Activated T-cell treated with anti-CD3 and anti-CD28 coated beads for 24 hours (primary cell): ENCODE measurements at places on chromosomes 16 and 17.
A peak's percentile ranks its signal among the peaks of the same experiment; 100 is the strongest.

- no peak for DNase-seq
Observed at GRCh38 chr17:7755095-7755890, 37.7 kb downstream of the DNAH2 start.

DNA sequence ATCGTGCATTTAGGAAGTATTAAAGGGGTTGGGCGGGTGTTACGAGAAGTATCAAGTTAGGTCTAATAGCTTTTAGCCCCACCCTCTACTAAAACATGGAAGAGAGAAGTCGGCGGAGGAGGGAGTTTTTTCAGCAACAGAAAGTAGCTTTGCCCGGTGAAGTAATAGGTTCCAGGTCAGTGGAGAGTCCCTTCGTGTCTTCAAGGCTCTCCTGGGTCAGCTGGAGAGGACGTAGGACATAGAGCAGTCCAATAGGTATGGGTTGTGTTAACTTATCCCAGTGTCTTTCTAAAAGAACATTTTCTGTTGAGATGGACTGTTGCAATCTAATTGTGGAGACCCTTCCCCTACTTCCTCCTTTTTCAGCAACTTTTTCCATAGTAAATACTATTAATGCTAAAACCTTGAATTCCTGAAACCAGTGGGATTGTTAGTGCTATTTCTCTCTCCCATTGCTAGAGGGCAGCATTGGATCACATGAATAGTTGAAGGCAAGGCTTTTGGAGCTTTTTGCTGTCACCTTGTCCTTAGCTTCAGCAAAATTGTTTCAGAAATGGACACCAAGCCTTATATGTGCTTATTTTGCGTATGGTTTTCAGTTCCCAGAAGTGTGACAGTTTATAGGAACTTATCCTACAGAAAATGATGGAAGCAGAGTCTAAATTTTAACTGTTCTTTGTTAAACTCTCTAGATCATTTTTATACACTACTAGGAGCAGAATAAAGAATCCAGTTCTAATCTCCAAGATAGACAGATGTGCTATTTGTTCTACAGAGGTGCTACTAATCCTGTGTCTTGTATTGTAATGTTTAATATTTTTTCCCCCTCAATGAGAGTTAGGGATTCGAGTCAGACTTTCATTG is 38.4 kb downstream of the UTP18 start:
- DNase-seq, result no peak

- DNase-seq, result no peak
Observed at GRCh38 chr16:24807301-24807700, 38.5 kb upstream of the SLC5A11 start.

- DNase-seq, result peak; percentile 46
Observed at GRCh38 chr17:76199469-76199868, 40.8 kb downstream of the RNF157 start.

GRCh38 chr17:36085765-36086164 is 4.2 kb downstream of the CCL3 start:
- DNase-seq, result no peak

- DNase-seq, result no peak
Observed at GRCh38 chr17:2695243-2695960, 16.2 kb downstream of the CLUH start.

GRCh38 chr16:81713796-81714195 is 65.3 kb upstream of the PLCG2 start:
- DNase-seq, result no peak

- DNase-seq, result peak; percentile 52
Observed at GRCh38 chr17:39239640-39240314, 14.0 kb upstream of the STAC2 start.

DNA sequence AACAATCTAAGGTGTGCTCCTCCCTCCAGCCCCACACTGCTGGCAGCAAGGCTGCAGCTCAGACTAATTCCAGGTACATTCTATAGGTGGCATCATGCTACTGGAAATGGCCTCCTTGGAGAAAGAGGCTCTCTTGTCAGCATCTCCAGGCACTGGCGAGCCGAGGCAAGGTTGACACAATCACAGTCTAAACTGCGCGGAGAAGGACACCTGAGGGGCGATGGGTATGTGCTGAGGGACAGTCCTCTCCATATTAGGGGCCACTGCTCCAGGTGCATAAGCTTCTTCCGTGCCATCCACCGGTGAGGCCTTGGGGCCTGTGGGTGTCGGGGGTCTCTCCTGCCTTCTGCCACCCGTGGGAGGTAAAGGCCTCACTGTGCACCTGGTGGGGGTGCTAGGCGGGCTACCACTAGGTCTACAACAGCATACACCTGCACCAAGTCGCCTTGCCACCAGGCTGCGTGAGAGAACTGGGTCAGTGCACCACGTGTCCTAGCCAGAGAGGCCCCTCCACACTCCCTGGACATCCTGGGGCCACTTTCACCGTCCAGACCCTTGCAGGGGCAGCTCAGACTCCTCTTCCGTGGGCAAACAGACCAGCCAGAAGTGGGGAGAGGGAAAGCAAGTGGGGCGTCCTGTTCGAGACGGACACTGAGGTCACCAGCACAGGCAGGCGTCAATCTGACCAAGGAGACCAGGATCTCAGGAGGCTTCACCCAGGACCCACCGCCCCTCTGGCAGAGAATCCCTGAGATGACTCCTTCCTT is 12.1 kb upstream of the CBX8 start:
- no peak for DNase-seq

DNA sequence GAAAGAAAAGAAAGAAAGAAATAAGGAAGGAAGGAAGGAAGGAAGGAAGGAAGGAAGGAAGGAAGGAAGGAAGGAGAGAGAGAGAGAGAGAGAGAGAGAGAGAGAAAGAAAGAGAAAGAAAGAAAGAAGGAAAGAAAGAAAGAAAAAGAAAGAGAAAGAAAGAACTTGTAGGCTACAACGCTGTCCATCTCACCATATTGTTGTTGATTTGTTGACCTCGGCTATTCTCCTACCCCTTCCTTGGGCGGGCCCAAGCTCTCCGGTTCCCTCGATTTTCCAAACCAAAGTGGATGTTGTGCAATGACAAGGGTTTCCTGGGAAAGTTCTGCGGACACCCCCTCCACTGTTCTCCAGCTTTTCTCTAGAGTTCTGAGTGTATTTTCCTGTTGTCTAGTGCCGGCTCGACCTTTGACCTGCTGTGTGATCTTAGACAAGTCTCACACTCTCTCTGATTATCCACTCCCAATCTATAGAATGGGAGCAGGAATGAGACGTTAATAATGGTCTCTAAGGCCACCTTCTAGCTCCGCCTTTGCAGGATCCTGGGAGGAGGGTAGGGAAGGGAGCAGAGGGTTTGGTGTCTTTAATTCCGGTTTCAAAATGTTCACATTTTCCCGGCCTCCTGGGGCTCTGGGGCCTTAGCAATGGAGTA is 1.6 kb downstream of the IRX6 start:
- no peak for DNase-seq
